ENCODE measurements at places on chromosomes 3 and 15.

DNA sequence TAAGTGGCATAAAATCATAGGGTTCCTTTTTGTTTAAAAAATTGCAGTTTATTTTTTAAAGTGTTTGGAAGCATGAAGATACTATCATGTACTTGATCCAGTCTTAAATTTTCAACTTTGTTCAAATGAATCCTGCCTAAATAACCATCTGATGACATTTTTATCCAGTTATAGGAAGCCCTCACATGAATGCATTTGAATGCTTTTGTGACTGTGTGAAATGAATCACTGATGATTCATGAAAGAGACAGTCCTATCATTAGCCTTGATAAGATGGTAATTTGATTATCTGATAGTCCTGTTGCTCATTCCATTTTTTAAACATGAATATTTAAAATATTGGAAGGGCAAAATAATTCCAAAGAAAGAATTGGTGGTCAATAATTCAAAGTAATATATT lies 401.9 kb upstream of the ROBO2 start:
- DNase-seq: no peak

DNA sequence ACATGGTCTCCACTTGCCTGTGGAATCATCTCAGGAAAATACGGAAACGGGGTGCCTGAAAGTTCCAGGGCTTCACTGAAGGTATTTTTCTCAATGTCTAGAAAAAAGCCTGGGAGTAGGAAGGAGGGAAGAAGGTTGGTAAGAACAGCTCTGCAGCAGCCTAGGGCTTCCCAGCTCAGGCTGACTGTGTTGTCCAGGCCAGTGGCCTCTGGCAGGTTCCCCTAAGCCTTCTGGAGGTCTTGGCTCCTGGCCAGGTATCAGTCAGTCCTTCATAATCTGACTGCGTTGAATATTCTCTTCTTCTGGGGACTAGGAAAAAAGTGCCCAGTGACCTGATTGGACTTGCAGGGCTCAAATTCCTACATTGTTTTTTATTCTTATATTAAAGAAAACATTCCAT lies 38.6 kb downstream of the SSR3 start:
- no peak for DNase-seq

DNA sequence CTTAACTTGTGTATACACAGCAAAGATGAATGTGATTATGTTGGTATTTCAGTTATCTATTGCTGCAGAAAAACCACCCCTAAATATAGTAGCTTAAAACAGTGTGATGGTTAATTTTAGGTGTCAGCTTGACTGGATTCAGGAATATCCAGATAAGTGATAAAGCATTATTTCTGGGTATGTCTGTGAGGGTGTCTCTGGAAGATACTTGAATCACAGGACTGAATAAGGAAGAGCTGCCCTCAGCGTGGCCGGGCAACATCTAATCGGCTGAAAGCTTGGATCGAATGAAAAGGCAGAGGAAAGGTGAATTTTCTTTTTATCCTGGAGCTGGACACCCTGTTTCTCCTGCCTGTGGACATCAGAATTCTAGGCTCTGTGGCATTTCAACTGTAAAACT lies 132.0 kb upstream of the SYNPR start:
- DNase-seq: no peak

DNA sequence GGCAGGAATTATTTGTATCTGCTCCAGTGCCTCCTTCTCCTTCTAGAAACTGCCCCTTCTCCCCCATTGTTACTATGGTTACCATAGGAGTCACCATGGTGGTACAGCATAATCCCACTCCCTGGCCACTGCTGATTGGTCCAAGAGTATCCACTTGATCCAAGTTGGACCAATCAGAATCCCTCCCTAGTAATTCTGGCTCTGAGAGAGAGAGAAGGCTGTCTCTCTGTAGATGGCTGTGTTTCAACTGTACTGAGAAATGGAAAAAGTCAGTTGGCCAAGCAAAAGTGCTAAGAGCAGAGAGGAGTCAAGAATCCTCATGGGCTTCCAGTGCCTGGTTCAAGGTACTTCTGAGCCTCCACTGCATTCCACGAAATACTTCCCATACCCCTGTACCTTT lies 120.6 kb upstream of the SPATA12 start:
- no peak for DNase-seq

- no peak for DNase-seq
These were observed 74.6 kb downstream of the FMN1 start for GRCh38 chr15:33119865-33120264.

- no peak for DNase-seq
These were observed 26.7 kb downstream of the CYP8B1 start for GRCh38 chr3:42849017-42849416.

GRCh38 chr15:85831415-85832113 lies 36.8 kb upstream of the KLHL25 start:
- peak; percentile 14 for DNase-seq

- no peak for DNase-seq
These were observed 221.0 kb downstream of the RSRC1 start for GRCh38 chr3:158330870-158331269.

- DNase-seq: no peak
These were observed 1.8 kb downstream of the IFT122 start for GRCh38 chr3:129441782-129442181.

DNA sequence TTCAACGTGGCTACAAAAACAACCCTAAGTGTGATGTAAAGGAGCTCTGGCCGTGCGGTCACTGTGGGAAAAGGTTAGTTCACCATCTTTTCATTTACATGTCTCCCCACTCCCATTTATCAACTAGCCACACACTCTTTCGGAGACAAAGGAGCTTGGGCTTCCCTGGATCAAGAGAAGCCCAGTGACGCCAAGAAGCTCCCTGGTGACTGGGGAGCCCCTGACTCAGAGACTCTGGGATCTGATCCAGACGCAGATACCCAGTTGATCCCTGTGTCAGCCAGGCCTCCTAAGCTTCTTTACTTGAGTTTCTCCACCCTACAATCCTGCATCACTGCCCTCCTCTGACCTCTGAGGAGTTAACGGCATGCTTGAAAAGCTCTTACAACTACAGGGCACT lies 43.9 kb downstream of the HEG1 start:
- DNase-seq: no peak

DNA sequence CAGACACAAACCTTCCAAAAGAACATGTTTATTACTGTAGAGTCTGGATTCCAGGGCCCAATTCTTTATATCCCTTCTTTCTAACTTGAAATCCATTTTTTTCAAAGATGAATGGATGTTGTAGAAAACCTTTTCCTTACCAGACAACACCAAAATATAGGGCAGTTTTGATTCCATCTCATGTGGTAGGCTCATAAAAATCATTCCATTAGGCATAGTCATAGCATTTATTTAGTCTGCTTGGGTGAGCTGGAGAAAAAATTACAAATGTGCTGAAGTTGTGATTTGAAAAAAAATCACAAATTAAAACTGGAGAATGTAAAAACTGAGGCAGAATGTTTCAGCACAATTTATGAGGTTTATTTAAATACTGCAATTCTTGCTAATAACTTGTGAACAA lies 199.3 kb upstream of the TBC1D5 start:
- no peak for DNase-seq

DNA sequence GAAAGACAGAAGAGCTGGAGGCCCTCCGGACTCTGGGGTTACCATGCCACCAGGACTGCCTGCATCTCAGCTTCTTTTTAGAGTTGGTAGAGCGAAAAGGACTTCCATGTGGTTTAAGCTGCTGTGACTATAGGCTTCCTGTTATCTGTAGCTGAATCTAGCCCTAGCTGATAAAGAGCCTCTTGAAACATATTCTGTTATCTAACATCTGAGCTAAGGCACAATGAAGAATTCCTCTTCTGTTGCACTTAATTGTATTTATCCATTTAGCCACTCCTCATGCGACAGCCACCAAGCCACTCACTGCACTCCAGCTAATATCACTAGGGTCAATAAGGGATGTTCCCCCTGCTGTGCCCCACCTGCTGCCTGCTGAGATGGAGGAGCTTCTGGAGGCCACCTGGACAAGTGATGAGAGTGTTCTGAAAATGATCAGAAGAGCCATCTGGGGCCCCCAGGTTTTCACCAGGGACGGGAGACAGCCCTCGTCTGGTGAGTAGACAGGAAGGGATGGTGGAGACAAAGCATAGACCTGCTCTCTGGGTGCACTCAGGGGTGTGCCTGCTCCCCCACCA lies 94.6 kb upstream of the PLXNA1 start:
- no peak for DNase-seq

GRCh38 chr3:72219752-72220151 lies 434.8 kb upstream of the PROK2 start:
- DNase-seq: no peak

DNA sequence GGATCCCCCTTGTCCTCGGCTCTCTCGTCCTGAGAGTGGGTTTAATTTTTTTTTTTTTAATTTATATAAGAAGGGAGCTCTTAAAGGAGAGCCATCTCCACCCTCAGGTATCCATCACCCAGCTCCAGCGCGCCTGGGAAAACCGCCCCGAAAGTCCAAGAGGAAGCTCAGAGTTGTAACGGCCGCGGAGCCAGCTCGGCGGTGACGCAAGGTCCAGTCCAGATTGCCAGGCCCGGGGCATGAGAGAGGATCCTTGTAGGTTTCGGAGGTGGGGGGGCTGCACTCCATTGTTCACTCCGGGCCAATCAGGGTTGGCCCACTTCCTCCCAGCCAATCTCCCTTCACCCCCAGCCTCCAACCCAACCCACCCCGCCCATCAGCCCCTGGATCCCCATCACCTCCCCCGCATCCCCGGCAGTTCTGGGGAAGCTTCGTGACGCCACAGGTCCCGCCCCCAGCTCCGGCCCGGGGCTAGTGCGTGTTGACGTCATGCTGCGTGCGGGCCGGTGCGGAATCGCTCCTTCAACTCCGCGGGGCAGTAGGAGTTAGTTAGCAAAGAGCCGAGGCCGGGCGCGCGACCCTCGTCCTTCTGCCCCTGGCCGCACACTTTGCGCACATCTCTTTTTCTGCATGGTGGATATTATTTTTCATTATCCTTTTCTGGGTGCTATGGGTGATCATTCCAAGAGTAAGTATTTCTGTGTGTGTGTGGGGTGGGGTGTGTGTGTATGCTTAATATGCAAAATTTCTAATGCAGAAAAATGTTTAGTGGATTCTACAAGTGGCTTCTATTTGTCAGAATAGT lies at the start of gene ISL2:
Gene ISL2 (plus strand): TSS at position 520 of the 805 bp plus-strand sequence. CDS start 111 bp downstream, at position 631.
- DNase-seq: peak; percentile 70
